ENCODE measurements at places on chromosomes 5 and 9.

- no peak for DNase-seq
Observed at GRCh38 chr9:124436320-124436719, 13.9 kb upstream of the ADGRD2 start.

- no peak for DNase-seq
Observed at GRCh38 chr5:54313311-54314270, 3.2 kb upstream of the ARL15 start.

DNA sequence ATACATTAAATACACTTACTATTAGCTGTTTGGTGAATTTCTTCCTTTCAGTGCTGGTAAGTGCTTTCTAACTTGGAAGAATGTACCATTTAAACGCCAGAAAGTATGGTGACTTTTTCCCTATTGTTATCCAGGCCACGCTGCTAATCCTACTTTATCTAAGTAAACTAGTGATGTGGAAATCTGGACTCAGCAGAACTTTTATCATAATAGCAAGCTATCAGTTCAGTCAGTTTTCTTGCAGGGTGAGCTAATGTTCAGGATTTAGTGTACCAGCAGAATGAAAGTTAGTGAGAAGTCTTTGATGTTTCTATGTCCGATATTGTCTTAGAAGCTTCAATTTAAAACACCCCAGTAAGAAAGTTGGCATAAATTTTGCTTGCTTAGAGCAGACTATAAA lies 72.2 kb downstream of the HSD17B4 start:
- no peak for DNase-seq

- no peak for DNase-seq
Observed at GRCh38 chr5:177311392-177311722, 341 bp downstream of the MXD3 start.

Data from naive thymus-derived CD8-positive, alpha-beta T cell (primary cell).